ENCODE measurements at places on chromosomes 7 and 10.

GRCh38 chr7:2598154-2598823 lies 33.5 kb upstream of the TTYH3 start:
- no peak for DNase-seq

- peak; percentile 67 for DNase-seq
Measured at GRCh38 chr7:10934292-10934691, 39.4 kb upstream of the PHF14 start.

- DNase-seq, result peak; percentile 59
Measured at GRCh38 chr7:135994466-135995205, 17.5 kb upstream of the MTPN start.

DNA sequence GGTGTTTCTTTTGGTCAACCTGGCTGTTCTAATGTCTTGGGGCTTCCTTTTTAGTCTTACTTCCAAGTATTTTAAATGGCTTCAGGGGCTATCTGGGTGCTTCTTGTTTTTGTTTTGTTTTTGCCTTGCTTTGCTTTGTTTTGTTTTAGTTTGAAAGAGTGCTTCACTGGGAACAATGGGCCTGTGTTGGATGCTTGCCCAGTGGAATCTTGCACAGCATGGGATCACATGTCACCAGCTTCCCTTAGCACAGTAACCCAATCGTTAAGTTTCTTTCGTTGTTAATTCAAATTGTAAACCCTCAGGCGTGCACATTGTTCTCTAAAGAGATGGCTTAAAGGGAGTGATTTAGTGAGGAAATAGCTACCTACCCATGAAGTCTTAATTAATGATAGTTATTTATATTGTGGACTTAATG lies 8.9 kb downstream of the COL17A1 start:
- no peak for DNase-seq

DNA sequence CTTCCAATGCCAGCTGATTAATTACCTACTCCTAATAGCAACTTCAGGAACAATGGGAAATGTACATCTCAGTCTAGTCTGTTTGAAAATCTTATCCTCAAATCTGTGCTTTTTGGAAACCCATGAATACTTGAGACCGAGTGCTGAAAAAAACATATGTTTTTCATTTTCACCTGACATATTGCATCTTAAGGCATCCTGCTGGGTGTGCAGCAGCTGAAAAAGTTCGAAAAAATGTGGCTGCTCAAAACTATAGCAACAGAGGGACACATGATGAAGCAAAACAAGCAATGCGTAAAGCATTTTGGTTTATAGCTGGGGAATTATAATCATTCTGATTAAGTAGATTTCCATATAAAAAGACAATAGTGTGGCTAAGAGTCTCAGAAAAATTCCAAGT lies 218.0 kb downstream of the CREB5 start:
- DNase-seq, result peak; percentile 87

All from fibroblast of upper back skin (primary cell).